ENCODE measurements at places on chromosomes 6 and 20.

DNA sequence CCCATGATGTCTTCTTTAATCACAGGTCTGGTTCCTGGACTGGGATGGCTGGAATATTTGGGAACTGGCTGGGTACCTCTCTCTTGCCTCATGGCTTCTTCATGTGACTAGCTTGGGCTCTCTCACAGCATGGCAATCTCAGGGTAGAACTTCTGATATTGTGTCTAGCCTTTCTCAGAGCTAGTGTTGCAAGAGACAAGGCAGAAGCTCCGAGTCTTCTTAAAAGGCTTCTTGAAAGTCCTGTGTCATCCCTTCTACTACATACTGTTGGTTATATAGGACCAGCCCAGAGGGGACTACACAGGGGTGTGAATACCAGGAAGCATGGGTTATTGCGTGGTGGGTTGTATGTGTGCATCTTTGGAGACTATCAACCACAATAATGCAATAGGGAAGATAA lies 23.3 kb downstream of the BCAS1 start:
- no peak for DNase-seq

DNA sequence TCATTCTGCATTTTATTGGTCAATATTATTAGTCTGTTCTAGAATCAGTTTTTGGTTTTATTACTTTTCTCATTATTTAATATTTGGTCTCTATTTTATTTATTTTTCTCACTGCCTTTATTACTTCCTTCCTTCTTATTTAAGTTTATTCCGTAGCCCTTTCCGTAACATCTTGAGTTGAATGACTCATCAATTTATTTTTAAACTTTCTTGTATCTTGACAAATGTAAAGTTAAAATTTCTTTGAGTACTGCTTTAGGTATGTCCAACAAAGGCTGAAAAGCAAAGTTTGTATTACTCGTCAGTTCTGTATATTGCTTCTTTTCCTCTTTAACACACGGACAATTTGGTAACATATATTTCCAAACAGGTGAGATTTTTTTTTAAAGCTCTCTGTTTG lies 192.0 kb downstream of the CD109 start:
- DNase-seq = no peak

DNA sequence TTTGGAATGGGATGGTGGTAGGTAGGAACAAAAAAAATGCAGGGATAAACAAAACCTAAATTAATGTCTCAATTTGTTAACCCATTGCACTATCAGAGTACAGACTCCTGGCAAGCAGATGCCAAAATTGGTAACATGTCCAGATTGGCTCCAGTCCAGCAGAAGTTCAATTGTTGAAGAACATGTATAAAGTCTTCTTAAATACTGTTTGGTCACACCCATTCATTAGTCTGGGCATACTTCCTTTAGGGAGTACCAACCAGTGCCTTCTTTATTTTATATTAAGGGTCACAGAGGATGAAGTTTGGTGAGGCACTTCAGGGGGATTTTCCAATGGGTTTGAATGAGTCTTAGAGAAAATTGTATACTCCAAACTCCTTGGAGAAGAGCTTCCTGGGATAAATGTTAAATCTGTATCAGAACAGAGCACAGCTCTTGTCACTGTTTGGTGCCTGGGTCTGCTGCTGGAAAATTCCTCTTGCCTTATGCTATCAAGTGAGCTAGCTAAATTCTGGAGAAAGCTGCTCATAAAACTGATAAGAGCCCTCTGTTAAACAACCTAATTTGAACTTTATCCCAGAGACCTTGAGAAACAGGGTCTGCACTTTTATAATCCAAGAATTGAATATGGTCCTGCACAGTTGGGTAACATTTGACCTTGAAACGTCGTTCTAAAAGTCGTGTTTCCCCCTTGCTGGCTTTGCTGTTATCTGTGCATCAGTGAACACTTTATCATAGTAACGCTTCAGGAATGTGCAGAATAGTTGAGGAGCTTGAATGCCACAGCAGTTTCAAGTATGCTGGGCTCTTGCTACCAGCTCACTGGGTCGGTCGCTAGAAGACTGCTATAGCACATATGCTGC lies 334.1 kb upstream of the CITED2 start:
- DNase-seq = peak; percentile 92

GRCh38 chr20:44614525-44614924 lies 32.1 kb downstream of the PKIG start:
- DNase-seq = no peak
